H1 (cell line): ENCODE measurements at places on chromosomes 3 and 15.

DNA sequence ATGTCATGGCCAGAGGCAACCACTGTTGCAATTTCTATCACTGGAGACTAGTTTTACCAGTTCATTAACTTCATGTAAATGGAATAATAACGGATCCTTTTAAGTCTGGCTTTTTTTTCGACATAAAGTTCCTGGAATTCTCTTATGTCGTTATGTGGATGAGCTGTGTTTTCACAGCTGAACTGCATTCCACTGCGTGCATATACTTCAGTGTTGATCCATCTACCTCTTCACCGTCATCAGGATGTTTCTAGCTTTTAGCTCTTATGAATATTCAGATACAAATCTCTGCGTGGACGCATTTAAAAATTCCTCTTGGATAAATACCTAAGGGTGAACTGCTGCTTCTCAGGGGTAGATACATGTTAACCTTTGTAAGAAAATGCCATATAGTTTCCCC lies 15.6 kb upstream of the CYFIP1 start:
- H3K27ac ChIP-seq, result no peak overlapping the region
- H3K4me1 ChIP-seq, result no peaks in the 10 kb centered on the region
- H3K4me3 ChIP-seq, result no peak overlapping the region

- no peak for DNase-seq
- no peaks in the 10 kb centered on the region for H3K4me1 ChIP-seq
- no peaks in the 10 kb centered on the region for H3K36me3 ChIP-seq
- no peaks in the 10 kb centered on the region for H3K27me3 ChIP-seq
- no peak overlapping the region for H3K4me3 ChIP-seq
Measured at GRCh38 chr3:152961323-152961722, 126.4 kb downstream of the P2RY1 start.

GRCh38 chr15:97597801-97598200 lies 362.7 kb upstream of the ARRDC4 start:
- no peaks in the 10 kb centered on the region for H3K36me3 ChIP-seq
- H3K4me3 ChIP-seq, result no peak overlapping the region
- H3K27ac ChIP-seq, result no peak overlapping the region
- H3K27me3 ChIP-seq, result no peaks in the 10 kb centered on the region
- no peaks in the 10 kb centered on the region for H3K4me1 ChIP-seq

DNA sequence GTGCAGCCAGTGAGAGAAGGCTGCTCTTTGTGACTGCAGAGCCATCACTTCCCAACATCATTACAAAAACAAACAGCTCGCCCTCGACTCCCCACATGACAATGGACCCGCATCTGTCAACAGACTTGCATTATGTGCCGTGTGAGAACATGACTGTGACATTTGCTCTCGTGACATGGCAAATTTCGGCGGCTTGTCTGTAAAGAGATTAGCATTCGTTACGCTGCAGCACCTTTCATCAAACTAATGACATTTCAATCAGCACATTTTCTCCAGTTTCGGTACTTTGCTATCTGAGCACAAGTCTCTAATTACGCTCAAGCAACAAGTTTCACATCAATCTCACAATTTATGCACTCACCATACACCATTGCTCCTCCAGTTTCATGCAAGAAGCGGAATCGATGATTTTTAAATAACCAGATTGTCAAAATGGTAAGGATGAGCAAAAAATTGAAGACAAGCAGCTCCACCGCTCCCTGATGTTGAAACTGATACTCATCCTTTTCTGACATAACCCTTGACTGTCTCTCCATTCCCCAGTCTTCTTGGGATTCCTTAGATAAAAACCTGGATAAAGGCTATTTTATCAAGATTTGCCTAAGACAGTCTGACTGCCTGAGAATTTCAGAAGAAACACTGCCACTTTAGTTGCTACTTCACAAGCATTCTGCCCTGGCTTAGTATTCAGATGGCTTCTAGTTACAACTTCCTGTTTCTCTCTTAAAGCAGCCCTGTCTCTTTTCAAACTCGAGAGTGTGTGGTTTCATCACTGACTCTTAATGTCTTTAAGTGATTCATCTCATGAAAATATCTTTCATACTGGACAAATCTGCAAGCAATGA lies at the start of gene SLC9A9:
SLC9A9 (minus strand) TSS at position 682 of the 845 bp plus-strand sequence; CDS start at position 536, 146 bp downstream.
- H3K36me3 ChIP-seq, result no peaks in the 10 kb centered on the region
- no peak within 1 kb of the TSS for H3K27ac ChIP-seq
- H3K27me3 ChIP-seq, result no peaks in the 10 kb centered on the region
- no peaks in the 10 kb centered on the region for H3K4me1 ChIP-seq

DNA sequence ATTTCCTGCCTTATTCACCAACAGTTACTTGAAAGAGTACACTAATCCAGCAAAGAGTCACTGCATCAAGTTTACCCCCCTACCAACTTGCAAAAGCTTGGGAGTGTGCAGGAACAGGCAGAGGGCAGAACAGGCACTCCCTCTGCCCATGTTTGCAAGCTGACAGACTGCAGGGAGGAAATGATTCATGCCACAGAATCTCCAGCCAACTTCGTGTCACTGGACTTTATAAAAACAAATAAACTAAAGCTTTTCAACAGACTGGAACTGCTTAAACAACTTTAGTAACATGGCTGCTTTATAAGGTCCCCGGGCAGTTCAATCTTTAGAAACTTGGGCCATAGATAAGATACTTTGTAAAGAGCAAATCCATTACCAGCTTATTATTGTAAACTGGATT lies 129.5 kb downstream of the THRB start:
- H3K27ac ChIP-seq, result no peak overlapping the region
- no peaks in the 10 kb centered on the region for H3K4me1 ChIP-seq
- no peak for DNase-seq
- no peaks in the 10 kb centered on the region for H3K36me3 ChIP-seq
- no peaks in the 10 kb centered on the region for H3K27me3 ChIP-seq
